ENCODE measurements at places on chromosomes 11 and 22.

GRCh38 chr22:22196018-22196533 lies 48.5 kb upstream of the VPREB1 start:
- DNase-seq: no peak

DNA sequence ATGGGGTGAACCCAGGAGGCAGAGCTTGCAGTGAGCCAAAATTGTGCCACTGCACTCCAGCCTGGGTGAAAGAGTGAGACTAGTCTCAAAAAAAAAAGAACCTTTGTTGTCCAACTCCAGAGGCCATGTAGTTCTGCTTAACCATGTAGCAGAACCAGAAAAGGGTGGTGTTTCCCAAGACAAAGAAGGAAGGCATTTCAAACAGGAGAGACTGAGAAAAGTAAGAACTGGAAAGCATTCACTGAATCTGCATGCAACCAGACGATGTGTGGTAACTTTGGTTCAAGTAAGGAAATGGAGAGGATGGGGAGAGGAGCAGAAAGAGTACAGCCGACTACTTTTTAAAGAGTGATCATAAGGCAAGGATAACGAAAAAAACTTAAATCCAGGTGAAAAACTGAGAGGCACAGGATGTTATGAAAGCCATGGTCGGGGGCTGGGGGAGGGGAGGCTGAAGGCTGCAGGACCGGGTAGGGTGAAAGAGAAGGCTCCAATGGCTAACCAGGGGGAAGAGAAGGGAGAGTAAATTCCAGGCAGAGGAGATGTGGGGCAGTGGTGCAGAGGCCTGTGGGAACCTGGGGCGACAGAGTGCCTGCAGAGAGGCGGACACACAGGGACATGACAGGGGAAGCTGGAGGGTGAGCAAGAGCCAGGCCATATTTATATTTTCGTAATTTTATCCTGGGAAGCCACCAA lies 48.8 kb downstream of the MAPK1 start:
- no peak for DNase-seq

DNA sequence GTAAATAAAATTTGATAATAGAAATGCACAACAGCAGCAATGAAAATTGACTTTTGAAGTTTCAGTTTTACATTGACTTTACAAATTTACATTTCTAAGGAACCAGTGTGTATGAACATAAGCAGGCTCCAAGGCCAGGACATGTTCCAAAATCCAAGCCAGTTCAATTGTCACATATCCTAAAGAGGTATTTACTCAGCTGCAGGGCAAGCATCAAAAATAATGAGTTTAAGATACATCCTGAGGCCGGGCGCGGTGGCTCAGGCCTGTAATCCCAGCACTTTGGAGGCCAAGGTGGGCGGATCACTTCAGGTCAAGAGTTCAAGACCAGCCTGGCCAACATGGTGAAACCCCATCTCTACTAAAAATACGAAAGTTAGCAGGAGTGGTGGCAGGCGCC lies 39.0 kb upstream of the AKIP1 start:
- no peak for DNase-seq

- DNase-seq: no peak
Measured at GRCh38 chr11:64513523-64513922, 77.5 kb upstream of the SLC22A12 start.

DNA sequence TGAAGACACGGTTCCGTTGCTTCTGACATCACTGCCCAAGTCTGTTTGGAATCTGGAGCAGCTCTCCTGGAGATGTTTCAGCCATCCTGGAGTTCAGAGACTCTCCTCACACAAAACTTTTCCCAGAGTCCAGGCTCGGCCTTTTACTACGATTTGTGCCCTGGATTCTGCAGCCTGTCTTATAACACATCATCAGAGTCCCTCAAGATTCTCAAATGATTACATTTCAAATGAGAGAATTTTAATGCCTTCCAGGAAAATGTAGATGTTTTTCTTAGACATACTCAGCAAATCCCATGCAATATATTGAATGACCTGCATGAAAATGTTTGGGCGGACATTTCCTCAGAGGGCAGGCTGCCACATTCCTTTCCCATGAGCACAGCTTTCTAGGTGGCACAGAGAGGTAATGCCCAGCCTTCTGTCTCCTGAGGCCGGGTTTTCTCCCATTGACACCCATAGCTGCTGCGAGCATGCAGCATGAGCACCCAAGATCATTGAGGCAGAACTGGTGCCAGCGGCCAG lies 129.1 kb downstream of the SNX19 start:
- no peak for DNase-seq

- no peak for DNase-seq
Measured at GRCh38 chr22:33328789-33329296, 270.7 kb upstream of the SYN3 start.

- no peak for DNase-seq
Measured at GRCh38 chr22:27857443-27857842, 55.9 kb upstream of the MN1 start.

DNA sequence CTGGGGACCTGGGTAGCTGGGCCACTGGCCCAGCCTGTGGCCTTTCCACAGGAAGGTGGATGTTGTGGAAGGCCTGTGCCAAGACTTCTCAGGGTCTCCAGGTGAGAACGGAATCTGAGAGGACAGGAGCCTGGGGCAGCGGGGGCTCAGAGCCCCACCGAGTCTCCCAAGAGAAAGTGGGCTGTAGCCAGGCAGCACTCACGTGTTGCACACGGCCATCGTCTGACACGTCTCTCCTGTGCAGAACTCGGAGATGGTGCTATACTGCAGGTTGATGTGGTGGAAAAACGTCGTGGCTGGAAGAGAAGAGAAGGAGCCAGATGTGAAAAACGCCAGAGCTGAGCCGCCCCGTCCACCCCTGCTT lies 6.4 kb downstream of the MOB2 start:
- DNase-seq: no peak

GRCh38 chr11:61139387-61139786 lies 21.8 kb downstream of the VPS37C start:
- DNase-seq: no peak

- no peak for DNase-seq
Measured at GRCh38 chr11:67544616-67545242, 21.5 kb upstream of the CABP2 start.
